ENCODE measurements at places on chromosomes 5 and 9.

DNA sequence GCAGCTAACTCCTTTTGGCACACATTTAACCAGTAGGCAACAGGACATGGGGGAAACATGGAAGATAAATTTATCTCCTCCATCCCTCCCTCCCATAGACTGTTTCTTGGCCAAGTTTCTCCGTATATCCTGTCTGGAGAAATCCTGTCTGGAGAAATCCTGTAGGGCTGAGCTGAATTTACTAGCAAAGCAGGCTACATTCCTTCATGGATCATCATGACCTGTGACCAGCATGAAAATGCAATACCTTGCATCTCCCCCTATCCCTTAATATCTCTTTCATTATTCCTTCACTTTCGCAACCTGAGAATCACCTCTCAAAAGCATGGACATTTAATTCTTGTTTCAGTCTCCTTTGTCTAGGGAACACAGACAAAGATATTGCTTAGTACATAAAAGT lies 379.1 kb downstream of the PSAT1 start:
- no peak for DNase-seq

DNA sequence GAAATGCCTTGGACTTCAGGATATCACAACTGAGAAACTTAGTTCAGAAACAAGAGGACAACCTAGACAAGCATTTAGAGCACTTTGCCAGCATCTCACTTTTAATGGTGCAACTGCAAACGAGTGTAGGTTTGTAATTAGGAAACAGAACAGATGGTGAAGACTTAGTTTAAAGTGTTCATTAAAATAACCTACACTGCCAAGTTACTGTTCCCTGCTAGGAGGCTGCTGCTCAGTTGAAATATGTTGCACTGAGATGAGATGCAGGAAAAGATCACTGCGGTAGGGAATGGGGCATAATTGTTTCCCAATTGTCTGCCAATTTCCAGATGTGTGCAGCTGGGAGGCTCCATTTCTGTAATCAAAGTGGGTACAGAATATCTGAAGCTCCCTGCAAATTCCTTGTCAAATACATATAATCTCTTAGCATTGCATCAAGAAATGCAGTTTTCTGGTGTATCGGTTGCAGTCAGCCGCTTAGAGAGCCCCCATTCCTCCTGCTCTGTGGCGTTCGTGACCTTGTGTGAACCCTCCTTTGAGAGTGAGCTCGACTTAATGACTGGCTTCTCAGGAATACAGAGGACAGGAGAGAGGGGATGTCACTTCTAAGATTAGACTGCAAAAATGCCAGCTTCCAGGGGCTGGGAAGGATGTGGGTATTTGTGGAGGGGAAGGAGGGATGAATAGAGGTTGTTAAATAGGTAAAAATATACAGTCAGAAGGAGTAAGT lies 448.9 kb downstream of the MED10 start:
- no peak for DNase-seq

GRCh38 chr5:180046656-180047055 lies 24.9 kb downstream of the RNF130 start:
- no peak for DNase-seq

DNA sequence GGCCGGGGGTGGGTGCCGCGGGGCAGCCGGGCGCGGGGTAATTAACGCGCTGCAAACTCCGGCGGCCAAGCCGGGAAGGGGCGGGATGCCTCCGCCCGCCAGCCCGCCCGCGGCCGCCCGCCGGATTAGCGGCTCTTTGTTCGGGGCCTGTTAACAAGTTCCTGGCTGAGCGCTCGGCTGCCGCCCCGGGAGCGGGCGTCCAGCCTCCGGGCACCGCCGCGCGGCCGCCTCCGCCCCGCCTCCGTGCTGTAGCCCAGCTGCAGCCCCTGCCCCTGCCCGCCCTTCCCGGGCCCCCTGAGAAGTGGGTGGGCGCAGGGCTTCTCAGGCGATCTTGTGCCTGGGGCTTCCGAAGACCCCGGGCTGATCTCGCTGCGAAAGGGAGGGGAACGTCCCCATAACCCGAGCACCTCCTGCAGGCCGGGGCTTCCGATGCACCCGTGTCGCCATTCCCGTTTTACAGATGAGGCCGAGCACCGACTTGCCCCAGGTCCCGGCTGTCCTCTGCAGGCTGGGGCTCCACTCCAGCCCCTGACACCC lies 7.5 kb downstream of the UNC5A start:
- no peak for DNase-seq

- no peak for DNase-seq
These were observed 11.5 kb downstream of the ANXA1 start for GRCh38 chr9:73162987-73163768.

DNA sequence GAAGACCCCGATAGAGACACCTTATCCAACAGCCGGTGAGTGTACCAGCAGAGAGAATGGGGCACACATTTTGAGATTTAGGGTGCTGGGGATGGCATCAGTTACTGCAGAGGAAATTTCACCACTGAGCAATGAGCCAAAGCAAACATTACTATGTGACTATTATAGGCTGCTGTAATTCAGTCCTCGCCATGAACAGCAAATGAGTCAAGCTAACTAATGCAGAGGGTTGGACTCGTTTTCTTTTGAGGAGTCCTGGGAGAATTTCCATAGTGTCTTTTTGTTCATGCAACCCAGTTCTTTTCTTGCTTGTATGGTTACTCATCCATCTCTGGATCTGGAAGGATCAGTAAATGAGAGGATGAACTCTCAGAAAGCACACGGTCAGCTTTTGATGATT lies 323.8 kb downstream of the PSAT1 start:
- no peak for DNase-seq

- no peak for DNase-seq
These were observed 102.2 kb upstream of the EQTN start for GRCh38 chr9:27398982-27399653.

- no peak for DNase-seq
These were observed 484.0 kb downstream of the SPATA31A7 start for GRCh38 chr9:61673664-61674381.

- no peak for DNase-seq
These were observed 461.6 kb downstream of the RASEF start for GRCh38 chr9:82601293-82601771.

DNA sequence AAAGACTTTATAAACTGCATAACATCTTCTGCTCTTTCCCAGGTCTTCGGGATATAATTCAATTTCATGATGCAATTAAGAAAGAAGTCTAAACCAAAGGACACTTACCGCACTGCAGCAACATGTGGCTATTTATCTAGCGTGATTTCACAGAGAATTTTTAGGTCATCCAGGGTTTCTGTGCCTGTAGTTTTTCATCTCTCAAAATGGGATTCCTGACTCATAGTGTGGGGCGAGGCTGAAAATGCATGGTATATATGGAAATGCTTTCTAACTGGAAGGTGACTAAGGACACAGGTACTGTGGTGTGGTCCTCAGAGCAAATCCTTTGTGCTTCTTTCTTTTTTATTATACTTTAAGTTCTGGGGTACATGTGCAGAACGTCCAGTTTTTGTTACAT lies 557.7 kb upstream of the KLF4 start:
- DNase-seq, result no peak

- no peak for DNase-seq
These were observed 52.5 kb upstream of the NKD2 start for GRCh38 chr5:955886-956761.

- no peak for DNase-seq
These were observed 28.7 kb downstream of the DMRT3 start for GRCh38 chr9:1005043-1005667.

DNA sequence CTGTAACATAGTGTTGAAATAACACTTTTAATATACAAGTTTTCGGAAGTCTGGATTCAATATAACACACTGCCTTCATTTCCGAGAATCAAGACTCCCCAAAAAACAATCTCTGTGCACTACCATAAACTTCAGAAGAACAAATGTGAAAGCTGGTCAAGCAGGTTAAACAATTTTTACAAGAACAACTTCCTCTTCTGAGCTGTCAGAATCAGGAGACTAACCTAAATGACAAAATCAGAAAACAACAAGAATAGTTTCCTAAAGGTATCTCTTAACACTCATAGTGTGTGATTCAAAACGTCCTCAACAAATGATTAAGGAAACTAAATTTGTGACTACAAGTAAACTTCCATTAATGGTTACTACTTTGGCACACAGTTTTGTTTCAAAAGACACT lies 11.6 kb downstream of the C9orf72 start:
- DNase-seq, result no peak

DNA sequence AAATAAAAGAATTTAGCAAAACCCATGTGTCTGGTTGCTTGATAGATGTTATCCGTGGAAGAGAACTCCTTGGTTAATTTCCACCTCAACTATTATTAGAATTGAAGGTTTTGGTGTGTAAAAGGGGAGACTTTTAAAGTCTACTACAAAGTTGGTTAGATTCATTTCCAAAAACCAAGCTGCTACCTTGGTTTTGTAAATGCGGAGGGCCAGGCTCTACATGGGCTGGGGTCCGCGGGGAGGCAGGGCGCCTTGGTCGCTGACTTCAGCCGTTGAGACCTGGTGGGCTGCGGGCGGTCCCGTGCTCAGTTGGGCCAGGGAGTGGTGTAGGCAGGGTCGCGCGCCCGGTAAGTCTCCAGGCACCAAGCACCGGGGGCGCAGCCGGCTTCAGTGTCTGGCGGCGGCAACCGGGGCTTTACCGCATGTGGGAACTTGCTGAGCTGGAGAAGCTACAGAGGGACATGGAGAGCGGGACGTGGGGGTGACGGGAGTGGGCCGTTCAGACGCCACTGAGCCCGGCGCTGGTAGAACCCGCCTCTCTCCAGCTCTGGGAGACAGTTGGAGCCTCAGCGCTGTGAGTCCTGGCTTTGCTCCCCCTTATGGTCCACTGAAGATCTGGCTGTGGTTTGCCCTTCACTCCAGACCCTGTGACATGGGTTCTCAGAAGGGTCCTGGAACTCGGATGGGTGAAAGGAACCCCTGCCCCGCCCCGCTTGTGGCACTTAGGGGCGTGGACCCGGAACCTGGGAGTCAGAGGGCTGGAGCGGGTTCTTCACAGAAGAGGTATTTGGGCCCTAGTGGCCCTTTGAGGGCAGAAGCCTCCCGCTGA lies 11.8 kb downstream of the NR2F1 start:
- DNase-seq, result no peak

DNA sequence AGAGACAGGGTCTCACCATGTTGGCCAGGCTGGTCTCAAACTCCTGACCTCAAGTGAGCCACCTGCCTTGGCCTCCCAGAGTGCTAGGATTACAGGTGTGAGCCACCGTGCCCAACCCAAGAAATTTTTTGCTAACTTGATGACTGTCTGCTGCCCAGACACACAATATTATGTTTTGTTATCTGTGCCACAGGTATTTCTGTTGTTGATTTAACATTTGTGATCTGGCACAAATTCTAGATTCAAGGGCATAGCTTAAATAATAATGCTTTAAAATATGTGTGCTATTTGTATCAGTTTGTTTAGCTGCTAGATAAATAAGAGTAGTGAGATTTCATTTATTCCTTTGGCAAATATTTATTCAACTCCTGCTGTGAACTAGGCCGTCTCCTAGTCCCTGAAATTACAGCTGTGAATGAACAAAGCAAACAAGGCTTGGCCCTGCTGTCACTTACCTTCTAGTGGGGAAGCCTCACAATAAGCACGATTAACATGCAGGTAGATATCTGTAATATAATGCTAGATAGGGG lies 35.3 kb downstream of the GAPVD1 start:
- peak; percentile 96 for DNase-seq

- DNase-seq, result no peak
These were observed 31.9 kb downstream of the FAM240B start for GRCh38 chr9:38687992-38688391.

DNA sequence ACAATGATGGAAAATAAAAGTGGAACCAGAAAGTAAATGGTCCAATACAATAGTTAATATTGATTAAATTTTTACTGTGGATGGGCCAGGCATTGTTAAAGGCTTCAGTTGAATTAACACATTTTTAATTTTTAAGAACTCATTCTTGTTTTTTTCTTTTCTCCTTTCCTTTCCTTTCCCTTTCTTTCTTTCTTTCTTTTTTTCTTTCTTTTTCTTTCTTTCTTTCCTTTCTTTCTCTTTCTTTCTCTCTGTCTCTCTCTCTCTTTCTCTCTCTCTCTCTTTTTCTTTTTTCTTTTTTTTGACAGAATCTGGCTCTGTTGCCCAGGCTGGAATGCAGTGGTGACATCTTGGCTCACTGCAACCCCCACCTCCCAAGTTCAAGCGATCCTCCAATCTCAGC lies 13.3 kb upstream of the OTULINL start:
- no peak for DNase-seq

GRCh38 chr5:122121479-122122465 lies 7.6 kb upstream of the ZNF474 start:
- no peak for DNase-seq

- DNase-seq, result peak; percentile 70
These were observed 3.0 kb upstream of the TUBB4B start for GRCh38 chr9:137237759-137238726.

GRCh38 chr9:89793551-89793950 lies 188.7 kb downstream of the GADD45G start:
- no peak for DNase-seq

DNA sequence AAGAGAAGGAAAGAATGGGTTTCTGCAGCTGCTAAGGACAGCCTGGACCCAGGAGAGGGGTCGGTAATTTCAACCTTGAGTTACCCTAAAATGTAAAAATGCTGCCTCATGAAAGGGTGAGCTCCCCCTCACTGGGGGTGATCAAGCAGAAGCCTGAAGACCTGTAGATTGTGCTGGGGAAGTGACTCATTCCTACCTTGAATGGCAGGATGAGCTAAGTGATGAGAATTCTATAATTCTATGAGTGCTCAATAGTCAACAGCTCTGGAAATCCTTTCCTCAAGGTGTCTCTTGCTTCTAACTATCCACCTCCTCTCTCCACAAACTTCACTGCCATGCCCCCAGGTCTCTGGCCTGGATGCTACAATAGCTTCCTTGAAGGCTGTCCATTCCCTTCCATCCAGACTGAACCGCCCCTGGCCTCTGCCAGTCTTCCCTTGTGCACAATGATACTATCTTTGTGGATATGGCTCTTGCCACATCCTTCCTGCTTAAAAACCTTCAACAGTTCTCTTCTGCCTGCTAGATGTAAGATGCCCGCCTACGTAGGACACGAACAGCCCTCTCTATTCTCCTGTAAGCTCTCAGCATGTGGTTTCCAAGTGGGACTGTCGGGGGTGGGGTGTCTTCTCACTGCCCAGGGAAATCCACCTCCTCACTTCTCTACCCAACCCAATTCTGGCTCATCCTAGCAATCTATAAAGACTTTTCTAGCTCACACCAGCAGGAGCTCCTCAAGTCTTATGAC lies 50.6 kb downstream of the PTPN3 start:
- DNase-seq, result no peak

DNA sequence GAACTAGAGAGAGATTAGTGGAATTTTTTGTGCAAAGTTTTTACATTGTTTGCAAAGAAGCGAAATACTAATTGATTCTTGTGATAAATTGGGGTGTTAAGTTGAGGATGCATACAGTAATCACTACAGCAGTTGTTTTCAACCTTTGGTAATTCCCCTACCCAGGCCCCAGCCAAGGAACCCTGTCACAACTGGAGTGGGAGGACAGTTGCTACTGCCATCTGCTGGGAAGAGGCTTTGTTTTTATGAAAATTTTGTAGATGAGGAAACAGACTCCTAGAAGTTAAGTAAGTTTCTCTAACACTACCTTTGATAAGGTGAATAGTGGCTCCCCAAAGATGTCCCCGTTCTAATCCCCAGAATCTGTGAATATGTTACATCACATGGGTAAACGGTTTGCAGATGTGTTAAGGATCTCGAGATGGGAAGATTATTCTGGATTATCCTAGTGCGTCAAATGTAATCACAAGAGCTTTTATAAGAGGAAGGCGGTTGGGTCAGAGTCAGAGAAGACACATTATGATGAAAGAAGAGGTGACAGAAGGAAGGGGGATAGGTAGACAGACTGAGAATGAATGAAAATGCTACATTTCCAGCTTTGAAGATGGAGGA lies 34.0 kb upstream of the PPP1R2B start:
- DNase-seq, result peak; percentile 1
